NCI-H226 (cell line): ENCODE measurements at places on chromosomes 1 and 21.

GRCh38 chr1:47378147-47378546 lies 37.9 kb upstream of the FOXE3 start:
- peak; percentile 63 for DNase-seq

- DNase-seq: no peak
Observed at GRCh38 chr21:29082046-29082815, 8.8 kb upstream of the CCT8 start.

DNA sequence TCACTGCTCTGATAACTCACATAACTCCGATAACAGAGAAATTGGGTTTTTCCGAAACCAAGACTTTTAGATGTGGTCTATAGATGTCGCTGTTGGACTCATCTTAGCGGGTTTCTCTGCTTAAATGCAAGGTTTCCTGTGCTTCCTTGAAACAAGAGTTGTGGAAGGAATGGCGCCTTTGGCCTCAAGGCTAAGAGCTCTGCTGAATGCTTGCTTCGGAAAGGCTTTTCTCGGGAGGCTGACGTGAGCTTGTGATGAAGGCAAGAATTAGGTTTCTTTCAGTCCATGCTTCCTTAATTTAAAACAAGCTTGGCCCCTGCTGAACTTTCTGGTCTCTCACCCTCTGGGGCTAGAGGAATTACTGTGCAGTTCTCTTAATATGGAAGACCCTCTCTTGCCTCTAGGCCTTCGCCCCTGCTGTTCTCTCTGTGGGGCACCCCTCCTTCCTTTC lies 113.5 kb downstream of the MAP3K21 start:
- DNase-seq: peak; percentile 50

GRCh38 chr1:222916100-222916499 lies 101.3 kb downstream of the DISP1 start:
- no peak for DNase-seq

GRCh38 chr1:86460998-86461397 lies 7.7 kb upstream of the CLCA1 start:
- no peak for DNase-seq

GRCh38 chr1:198809247-198809646 lies 170.4 kb downstream of the PTPRC start:
- DNase-seq: no peak

DNA sequence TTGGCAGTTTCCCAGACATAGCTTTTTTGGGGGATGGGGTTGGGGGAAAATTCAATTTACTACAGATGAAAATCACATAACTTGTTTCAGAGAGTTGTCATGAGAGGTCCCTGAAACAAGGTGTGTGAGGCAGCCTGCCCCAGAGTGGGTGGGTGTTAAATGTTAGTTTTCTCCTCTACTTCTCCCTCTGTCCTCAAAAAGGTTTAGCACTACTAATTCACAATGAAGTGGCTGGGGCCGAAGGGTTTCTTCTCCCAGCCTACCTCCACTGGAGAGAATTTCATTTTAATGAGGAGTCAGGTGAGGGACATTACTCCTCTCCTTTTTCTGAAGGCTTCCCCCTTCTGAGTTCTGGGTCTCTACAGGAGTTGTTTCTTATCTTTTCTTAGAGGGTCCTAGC lies 103.3 kb downstream of the C1orf94 start:
- DNase-seq: no peak

GRCh38 chr1:226719596-226720387 lies 19.3 kb downstream of the ITPKB start:
- DNase-seq: no peak

GRCh38 chr1:92583821-92584760 lies 97.4 kb upstream of the GFI1 start:
- peak; percentile 81 for DNase-seq

- DNase-seq: peak; percentile 72
Observed at GRCh38 chr1:199298825-199299224, 660.0 kb downstream of the PTPRC start.

GRCh38 chr1:30476476-30476875 lies 246.9 kb downstream of the MATN1 start:
- DNase-seq: no peak
